ENCODE measurements at places on chromosomes 5 and 9.

DNA sequence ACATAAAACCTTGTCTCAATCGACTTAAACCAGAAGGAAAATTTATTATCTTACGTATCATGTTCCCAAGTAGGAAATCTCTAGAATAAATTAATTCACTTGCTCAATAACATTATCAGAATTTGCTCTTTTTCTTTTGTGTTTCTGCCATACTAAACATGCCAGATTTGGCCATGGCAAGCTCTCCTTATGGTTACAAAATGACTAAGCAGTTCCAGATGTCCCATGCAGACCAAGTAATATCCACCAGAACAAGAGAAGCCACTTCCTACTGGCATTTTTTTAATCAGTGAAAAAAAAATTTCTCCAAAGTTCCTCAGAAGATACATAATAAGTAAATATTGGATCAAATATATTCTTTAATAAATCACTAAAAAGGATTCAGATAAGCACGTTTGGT is 25.2 kb upstream of the ADAMTS6 start:
- DNase-seq: no peak

- DNase-seq: no peak
Measured at GRCh38 chr9:29659014-29659413, 2085.7 kb upstream of the C9orf72 start.

DNA sequence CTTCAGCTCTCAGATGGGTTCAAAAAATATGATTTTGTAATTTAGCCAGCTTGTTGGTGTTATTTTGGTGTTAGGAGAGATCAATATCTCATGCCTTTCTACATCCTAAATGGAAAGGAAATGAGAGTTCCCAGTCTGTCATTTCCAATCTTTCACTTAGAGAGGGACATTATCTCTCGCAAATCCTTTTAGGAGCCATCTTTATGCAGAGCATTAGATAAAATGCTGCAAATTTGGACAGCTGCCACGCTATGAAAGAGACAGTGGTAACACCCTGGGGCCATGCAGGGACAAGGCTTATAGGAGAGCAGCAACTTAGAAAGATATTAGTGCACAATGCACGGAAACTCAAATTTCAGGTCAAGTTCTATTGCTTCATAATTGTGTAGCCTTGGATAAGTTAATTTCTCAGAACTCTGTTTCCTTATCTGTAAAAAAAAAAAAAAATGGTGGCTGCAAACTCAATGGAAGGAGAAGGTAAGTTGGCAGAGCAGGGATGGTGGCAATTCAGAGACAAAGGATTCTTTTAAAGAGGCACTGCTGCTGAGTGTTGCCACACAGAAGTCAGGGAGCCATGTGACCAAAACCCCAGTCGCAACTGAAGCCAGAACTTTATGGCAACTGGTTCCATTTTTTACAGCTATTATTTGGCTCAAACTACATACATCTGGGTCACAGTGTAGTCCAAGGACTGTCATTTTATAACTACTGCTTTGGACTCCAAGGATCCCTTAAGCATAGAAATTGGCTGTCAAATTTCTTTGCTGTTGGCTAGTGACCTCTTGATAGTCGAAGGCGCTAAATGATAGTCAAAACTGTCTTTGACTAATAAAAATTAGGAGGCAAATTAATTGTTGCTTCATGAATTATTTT is 210.2 kb downstream of the FRMD3 start:
- no peak for DNase-seq

- no peak for DNase-seq
Measured at GRCh38 chr9:75239176-75239575, 150.9 kb downstream of the OSTF1 start.

- DNase-seq: no peak
Measured at GRCh38 chr5:83096660-83097339, 19.5 kb downstream of the XRCC4 start.

DNA sequence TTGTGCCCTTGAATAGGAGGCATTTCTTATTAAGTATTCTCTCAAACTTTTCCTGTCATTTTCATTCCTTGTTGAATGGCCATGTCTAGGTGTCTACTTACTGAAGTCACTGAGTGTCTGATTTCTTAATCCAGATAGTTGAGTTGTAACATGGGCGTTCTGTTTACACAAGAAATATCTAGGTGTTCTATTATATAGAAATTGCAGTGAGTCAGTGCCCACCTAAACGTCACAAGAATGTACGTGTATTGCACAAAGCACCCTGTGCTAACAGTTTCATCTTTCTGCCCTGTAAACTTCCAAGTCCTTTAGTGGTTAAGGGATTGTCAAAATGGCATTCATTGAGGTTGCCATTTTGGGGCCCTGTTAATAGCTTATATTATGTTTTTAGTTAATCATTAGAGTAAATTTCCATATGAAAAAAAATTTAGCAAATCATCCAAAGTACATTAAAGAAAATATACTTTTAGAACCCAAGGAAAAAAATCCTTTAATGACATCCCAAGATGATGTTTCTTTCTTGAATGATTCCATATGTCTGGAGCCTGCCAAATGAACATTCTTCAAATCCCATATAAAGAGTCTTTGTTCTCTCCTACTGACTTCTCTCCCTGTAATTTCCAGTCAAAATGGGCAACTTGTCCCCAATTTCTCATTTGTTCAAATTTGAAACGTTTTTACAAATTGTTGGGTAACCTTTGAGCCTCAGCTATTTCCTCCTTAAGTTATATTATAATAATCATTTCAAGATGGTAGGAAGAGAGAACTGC is 114.2 kb downstream of the GOLPH3 start:
- no peak for DNase-seq

- no peak for DNase-seq
Measured at GRCh38 chr5:113663879-113664541, 150.5 kb downstream of the YTHDC2 start.
